Retina (tissue), 1 donor: ENCODE measurements at places on chromosomes 6 and 20.

DNA sequence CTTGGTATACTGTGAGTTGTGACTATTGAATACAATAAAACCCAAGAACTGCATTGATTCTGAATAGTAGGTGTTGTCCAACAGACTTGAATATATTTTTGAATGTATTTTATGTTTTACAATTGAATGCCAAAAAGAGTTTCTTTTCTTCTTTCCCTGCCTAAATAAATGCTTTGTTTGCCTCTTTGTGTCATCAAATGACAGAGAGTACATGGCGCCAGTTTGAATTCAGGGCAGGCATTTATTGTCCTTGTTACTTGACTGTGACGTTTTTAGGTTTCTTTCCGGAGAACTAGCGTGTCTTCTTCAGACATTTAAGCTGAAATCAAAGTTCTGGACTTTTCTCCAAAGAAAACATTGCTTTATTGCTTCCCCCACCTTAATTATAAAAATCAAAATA lies 16.6 kb downstream of the KIF3B start:
- no peak for DNase-seq

DNA sequence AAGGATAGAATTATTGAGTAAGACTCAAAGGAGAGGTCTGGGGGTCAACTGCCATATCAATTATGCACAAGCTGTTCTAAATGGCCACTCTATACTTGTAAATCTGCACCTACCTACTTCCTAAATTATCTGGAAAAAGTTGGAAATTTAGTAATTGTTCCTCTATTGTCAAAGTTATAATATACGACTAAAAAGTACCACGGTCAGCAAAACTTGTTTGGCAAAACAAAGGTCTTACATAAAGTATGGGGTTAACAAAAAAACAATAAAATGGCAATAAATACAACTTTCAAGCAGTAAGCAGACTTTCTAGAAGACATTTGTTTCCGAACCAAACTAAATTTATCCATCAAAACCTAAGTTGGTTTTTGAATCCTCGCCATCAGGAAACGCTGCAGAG lies 309.7 kb downstream of the FRK start:
- no peak for DNase-seq

DNA sequence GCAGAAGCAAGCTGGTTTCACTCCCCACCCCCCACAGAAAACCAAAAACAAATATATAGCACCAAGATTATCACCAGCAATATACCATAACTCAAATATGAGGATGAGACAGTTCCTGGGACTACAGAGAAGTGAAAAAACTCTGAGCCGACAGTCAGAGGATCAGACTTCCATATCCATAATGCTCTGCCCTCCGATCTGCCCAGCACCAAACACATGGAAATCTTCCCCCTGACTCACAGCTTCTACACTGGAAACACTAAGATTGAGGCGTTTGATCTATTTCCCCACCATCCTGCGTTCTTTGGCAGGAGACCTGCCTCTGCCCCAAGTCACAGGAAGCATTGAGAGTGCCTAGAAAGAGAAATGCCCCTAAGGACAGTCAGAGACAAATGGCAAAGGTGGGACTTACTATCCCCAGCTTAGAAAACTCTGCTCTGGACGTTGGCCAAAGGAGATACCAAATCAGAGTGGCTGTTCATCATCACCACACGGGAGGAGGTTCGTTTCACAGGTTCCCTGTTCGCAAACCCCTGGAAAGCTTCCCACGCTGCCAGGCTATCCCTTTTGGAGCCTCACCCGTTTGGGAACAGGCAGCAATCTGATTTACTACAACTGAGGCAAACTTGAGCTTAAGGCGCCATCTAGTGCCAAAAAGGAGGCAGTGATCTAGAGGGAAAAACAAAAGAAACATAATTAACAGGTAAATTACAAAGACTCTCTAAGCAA lies 48.7 kb upstream of the SRSF6 start:
- DNase-seq, result peak; percentile 49

DNA sequence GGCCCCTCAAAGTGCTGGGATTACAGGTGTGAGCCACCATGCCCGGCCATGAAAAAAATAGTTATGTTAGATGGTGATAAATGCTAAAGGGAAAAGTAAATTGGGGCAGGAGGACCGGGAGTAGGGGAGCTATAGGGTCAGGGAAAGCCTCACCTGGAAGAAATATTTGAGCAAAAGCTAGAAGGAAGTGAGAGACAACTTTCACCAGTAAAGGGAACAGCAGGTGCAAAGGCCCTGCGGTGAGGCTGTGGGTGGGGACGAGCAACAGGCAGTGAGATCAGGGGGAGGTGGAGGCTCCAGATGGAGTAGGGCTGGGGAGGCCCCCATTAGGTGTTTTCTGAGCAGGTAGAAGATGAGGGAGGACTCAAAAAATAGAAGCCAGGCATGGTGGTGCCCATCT lies 16.0 kb downstream of the BCAS4 start:
- DNase-seq, result no peak
